Left renal cortex interstitium (tissue), 4 donors: ENCODE measurements at places on chromosomes 6 and 20.

- DNase-seq, result no peak
Measured at GRCh38 chr20:25191051-25191450, 4.5 kb upstream of the ENTPD6 start.

GRCh38 chr6:67112120-67112519 is 1405.1 kb upstream of the EYS start:
- DNase-seq, result no peak

- DNase-seq, result no peak
Measured at GRCh38 chr20:20454850-20455627, 87.1 kb downstream of the INSM1 start.

GRCh38 chr6:115675443-115675842 is 385.2 kb downstream of the FRK start:
- no peak for DNase-seq

DNA sequence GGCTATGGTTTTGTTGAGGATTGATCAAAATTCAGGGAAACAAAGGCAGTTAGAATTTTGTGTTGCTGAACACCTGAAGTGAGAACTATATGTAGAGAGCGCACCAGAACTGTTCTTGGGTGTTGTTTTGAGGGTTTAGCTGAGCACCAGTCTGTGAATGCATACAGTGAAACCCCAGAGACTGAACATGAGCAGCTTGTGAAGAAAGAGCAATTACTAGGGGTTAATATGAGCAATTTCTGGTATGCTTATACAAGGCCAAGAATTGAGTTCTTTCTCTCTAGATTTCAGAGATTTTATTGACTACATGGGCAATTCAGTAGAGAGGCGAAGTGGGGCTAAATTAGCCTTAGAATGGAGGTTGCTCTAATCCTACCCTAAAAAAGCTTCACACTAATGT is 93.9 kb downstream of the CD2AP start:
- DNase-seq, result no peak

DNA sequence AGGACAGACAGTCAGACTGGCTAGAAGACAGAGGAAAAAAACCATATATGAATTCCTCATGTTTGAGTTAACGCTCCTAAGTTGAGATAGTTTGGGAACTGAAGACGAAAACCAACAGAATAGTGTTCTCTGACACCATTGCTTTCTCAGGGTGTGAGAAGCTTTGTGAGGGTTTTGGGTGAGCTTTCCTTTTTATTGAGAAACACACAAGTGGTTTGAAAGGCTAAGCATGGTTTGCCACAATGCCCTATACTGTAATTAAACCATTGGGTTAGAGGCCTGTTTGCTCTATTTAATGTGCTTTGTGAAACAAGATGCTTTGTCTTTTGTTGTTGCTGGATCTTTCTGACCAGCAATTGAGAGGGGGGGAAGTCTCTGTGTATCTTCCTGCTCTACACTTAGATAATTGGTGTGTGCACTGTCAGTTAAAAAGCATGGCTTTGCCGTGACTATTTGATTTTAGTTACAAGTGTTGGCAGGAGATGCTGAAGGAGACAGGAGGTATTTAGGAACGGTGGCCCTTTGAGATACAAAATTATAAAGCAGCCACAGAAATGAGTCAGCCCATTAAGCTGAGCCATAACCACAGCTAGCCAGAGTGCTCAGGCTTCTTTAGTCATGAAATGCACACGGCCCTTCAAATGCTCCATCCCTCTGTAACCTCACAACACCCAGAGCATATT is 273.0 kb upstream of the PREP start:
- DNase-seq, result no peak

- no peak for DNase-seq
Measured at GRCh38 chr6:27492631-27493190, 19.8 kb upstream of the ZNF184 start.

- DNase-seq, result no peak
Measured at GRCh38 chr6:72560721-72561593, 60.9 kb upstream of the KCNQ5 start.

GRCh38 chr6:73152556-73152955 is 72.7 kb downstream of the KHDC1L start:
- no peak for DNase-seq
